ENCODE measurements at places on chromosomes 1 and 21.

DNA sequence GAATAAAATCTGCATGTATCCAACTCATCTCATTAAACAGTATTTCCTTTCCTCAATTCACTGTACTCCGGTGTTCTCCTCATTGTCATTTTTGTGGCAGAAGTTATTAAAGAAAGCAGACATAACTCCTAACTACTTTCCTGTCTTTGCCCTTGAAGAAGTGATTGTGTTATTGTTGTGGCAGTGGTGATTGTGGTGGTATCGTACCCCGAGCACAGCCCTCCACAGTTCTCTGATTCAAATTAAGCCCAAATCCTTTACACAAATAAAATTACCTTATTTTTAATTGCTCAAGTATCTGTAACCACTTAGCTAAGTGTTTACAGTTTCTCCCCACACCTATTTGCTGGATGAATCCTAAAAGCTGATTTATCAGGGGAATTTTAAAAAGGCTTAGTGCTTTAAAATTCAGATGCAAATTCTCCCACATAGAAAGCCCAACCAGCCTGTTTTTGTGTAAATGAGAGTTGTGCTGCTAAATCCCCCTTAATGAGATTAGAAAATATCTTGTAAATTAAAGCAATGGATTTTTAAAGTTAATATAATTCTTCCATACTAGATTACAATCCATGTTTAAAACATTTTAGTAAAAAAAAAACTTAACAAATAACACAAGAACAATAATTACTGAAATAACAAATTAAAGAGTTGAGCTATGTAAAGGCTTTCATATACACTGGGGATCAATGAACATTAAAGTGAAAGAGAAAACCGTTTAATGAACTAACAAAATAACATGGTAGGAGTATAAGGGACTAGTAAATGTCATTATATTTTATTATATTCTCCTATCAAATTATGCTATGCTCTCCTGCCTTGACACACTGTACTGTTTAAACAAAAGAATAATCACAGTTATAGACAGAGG lies 259.0 kb downstream of the NEGR1 start:
- no peak for DNase-seq

- no peak for DNase-seq
Measured at GRCh38 chr1:160398823-160399222, 1.5 kb upstream of the VANGL2 start.

DNA sequence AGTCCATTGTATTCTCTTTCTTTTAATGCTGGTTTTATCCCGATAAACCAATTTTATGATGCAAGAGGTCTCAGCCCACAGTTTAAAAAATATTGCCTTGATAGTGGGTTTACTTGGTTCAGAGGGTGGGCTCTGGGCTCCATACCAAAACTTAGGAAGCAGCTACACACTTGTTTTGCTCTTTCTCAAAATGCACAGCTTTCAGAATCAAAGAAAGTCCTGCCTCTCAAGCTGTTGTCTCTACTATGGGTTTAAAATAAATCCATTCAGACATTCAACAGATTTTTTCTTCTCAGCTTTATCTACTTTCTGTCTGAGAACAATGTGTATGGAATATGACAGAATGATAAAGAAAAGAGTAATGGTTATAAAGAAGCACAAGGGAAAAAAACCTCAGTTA lies 14.8 kb upstream of the HHAT start:
- DNase-seq: no peak

DNA sequence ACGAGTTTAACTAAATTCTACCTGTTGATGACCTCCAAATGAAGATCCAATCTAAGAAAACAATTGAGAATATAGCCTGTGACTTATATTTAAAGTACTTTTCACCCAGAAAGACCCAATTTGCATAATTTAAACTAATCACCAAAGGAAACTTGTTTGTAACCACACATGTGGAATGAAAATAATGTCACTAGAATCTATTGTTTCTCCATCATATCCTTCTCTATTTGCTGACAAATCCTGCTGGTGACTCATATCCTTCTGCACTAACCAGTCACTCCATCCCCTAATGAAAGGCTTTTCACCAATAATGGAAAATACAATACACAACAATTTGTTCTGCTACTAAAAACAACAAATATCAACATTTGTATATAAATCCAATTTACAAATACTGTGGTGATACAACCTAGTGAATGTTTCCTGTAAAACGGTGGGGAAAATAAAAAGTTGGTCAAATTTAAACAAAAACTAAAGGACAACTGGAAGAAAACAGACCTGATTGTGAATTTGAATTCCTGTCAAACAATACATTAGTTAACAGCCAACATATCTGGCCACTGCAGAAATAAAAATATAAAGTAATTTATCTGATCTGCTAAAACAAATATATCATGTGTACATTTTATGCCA lies 6.5 kb downstream of the PTP4A2 start:
- DNase-seq: no peak

GRCh38 chr1:67192902-67193301 lies 26.6 kb downstream of the IL23R start:
- no peak for DNase-seq

Measured in NCI-H2107 (cell line).